ENCODE measurements at places on chromosomes 4 and X.

DNA sequence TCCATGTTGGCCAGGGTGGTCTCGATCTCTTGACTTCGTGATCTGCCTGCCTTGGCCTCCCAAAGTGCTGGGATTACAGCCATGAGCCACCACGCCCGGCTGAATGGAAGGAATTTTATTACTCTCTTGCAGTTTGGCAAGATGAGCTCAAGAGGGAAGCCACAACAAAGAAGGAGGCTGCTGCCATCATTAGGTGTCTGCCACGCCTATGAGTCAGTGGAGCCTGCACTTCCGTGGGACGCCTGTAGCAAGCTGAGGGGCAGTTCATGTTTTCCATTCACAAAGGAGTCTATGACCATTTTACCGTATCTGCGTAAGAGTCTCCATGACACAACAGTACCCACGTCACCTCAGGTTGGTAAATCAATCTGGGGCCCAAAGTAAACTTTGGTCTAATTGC lies 51.2 kb upstream of the CHRNA9 start:
- DNase-seq, result no peak

DNA sequence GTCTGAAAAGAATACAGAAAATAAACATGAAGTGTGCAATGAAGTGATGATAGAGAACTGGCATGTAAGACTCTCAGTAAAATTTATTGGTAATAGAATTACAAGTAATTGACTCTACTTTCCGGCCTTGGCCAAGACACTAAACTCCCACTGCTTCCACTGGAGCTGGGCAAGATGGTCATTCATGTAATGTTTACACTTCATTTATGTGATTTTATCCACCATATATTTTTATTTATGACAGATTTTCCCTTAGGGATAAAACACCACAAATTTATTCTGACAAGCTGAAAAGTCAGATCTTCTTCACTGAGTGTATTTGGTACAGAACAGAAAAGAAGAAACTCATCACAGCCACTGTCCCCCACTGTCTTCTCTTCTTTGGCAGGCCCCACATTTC lies 191.9 kb downstream of the SLC39A8 start:
- DNase-seq, result no peak

- no peak for DNase-seq
Measured at GRCh38 chr4:7335344-7336066, 99.2 kb downstream of the PSAPL1 start.

DNA sequence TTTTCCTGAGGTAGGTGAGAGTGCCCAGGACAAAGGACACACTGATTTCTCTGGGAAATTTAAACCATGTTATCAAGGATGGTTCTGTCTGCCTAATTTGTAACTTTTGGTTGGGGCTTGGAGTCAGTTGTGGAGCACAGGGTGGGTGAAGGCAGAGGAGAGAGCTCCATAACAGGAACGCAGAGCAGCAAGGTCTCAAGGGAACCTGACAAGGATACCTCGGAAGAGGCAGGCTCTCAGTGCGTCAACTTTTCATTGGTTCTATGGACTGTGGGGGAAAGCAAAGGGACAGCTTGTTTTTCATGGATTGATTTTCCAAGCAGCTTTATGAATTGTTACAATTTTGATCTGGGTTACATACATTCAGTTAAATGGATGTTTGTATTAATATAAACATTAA lies 110.4 kb downstream of the SLIT2 start:
- no peak for DNase-seq

- no peak for DNase-seq
Measured at GRCh38 chr4:105741548-105741947, 33.0 kb downstream of the GSTCD start.

DNA sequence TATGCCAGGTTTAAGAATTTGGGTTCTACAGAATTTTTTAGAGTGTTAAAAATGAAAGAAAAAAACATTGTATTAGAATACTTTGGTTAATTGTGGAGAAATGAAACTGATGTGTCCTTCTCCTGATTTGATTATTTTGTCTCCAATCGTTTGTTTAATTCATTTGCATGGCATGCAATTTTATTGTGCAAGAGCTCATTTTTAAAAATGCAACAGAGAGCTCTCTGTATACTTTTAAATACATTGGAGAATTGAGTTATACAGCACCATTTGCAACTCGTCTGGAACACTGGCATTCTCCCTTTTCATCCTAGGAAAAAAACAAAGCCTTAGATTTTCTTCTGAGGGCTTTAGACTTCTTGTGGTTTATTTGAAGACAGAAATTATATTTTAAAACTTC lies 689 bp downstream of the EXOC1L start:
- no peak for DNase-seq

GRCh38 chr4:78570117-78570516 lies 18.5 kb downstream of the ANXA3 start:
- no peak for DNase-seq

GRCh38 chr4:120749445-120750151 lies 172.9 kb downstream of the PRDM5 start:
- no peak for DNase-seq

DNA sequence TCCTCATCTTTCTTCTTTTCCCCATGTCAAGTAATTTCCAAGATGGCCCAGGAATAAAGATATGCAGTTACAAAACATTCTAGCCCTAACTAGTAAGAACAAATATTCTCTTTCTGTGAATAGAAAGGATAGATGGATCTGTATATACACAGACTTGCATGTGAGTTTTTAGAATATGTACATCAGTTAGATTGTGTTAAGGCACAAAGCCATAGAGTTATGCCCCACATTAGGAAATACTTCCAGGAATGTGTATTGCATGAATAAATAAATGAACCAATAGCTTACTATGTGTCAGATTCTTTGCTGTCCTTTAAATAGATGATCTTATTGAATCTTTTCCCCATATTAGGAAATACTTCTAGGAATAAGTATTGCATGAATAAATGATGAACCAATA lies 46.0 kb upstream of the TMPRSS11E start:
- DNase-seq, result no peak

- no peak for DNase-seq
Measured at GRCh38 chrX:125622899-125623298, 303.2 kb downstream of the TEX13C start.

GRCh38 chr4:70678383-70678999 lies 9.8 kb upstream of the UTP3 start:
- DNase-seq, result no peak

DNA sequence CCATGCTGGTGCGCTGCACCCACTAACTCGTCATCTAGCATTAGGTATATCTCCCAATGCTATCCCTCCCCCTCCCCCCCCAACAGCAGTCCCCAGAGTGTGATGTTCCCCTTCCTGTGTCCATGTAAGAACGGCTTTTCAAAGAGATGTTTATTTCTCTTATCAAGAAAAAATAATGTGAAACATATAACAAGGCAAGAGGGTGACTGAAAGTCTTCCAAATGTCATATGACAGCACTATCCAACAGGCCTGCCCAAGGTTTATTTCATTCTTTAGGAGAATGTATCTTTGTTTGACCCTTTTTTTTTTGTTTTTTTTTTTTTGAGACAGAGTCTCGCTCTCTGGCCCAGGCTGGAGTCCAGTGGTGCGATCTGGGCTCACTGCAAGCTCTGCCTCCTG lies 29.9 kb upstream of the REPS2 start:
- no peak for DNase-seq

GRCh38 chr4:43607400-43607799 lies 714.9 kb downstream of the GRXCR1 start:
- DNase-seq, result no peak

DNA sequence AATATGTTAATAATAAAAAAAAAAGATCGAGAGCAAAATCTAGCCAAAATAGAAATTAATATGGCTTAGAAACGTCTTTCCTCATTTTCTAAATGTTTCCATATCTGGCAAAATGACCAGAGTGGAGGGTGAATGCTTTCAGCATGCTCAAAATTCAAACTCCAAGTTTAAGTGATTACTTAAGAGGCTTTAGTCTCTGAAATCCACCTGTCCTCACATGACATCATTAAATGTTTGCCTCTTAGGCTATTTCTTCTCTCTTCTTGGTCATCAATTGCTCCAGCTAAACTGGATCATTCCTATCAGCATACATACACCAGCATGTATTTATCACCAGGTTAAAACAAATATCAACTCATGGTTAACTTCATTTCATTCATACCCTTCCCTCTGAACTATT lies 54.5 kb upstream of the ATXN3L start:
- DNase-seq, result no peak

DNA sequence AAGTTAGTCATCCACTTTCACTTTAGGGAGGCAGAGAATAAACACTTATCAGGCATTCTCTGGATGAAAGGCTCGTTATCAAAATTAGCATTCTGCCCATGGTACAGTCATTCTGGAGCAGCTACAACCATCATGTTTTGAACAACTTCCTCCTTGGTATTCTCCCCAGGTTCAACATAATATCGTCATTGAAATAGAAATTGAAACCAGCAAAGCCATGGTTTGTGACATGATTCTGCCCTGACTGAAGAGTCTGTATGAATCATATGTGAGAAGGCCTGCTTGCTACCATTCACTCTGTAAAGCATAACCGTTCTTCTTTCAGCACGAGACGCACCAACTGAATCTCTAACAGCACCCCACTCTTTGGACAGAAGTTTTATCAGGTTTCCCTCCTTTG lies 127.5 kb upstream of the RADX start:
- DNase-seq, result no peak

DNA sequence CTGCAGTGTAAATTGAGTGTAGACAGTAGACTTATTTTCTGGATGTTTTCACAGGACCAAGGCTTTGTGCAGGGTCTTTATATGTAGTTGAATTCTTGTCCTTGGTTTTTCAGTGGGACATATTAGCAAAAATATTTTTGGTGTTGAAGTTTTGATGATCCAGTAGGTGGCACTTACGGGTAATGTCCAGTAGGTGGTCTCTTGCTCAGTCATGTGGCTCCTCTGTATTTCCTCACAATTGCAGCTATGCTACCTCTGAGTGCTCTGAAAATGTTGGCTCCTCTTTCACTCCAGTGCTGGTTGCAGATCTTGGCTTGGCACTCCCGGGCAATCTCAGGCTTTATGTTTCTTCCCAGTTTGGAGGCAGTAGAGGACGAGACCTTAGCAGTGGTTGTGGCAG lies 419.8 kb upstream of the AMOT start:
- DNase-seq, result no peak

- DNase-seq, result no peak
Measured at GRCh38 chr4:24973404-24973746, 57.4 kb downstream of the LGI2 start.

DNA sequence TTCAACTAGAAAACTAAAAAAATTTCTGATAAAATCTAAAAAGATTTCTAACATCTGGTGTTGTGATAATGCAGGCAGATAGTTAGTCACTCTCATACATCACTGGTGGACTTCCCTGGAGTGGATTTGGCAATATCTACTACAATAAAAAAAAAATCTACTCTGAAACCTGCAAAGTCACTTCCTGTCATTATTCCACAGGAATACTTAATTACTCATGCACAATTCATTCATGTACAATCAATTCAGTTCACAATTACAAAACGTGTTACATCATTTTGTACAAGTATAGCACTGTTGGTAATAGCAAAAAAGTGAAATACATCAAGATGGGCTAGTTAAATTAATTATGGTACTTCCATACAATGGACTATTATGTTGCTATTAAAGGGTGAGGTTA lies 16.5 kb upstream of the RHOH start:
- DNase-seq, result no peak

DNA sequence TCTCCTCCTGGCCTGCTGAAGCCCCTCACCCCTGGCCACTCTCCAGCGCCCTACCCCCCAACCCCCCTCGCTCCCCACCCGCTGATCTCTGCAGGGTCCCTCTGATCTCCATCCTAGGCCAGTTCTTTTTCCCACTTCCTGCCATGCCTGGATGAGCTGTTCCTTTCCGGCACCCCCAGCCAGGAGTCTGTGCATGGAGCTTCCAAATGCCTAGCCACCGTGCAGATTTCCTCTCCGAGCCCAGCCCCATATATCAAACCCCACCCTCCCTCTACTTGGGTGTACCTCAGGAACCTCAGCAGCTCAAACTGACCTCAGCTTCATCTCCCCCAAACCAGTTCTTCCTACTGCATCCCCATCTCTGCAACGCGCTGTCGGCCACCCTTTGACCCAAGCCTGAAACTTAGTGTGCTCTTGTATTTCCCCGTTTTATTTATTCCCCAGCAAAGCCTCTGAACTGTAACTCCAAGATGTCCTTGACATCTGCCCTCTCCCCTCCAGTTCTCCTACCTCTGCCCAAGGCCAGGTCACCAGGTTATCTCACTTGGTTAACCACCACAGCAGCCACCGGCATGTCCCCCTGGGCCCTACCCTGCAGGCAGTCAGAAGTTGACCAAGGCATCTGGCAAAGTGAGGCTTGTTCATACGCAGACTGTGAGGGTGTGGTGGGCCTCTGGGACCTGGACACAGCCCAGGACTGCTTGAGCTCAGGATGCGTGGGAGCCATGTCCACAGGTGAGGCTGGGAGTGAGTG lies 194.9 kb upstream of the PSAPL1 start:
- DNase-seq, result no peak
